ENCODE measurements at places on chromosomes 12 and 14.
A peak's percentile ranks its signal among the peaks of the same experiment; 100 is the strongest.

- no peak for DNase-seq
Observed at GRCh38 chr12:50555471-50555885, 50.7 kb downstream of the DIP2B start.

GRCh38 chr14:61491876-61492434, 170.6 kb downstream of the PRKCH start:
- DNase-seq, result no peak

DNA sequence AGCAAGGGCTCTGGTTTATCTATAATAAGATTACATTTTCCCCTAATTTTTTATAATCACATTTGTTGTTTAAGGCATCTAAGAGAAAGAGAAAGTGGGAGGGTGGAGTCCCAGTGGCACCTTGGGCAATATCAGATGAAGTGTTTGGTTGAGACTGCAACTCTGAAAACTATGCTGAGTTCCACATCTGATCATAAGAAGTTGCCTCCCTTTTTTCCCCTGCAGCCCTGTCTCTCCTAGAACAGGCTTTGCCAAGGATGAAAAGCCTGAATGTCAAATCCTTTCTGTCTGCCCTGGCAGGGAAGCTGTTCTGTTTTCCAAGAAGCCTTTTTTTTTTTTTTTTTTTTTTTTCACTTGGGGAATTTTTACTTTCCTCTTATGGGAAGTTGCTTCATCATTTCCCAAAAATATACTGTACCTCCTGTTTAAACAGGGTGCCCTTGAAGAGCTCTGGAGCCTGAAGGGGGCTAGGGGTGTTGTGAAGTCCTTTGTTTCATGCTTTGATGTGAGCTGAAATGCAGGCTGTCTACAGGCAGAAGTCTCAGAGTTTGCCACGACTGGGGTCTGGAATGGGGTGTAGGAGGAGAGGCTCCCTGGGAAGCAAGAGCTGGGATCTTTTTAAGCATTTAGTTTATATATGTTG, 71.3 kb downstream of the SUSD6 start:
- no peak for DNase-seq

DNA sequence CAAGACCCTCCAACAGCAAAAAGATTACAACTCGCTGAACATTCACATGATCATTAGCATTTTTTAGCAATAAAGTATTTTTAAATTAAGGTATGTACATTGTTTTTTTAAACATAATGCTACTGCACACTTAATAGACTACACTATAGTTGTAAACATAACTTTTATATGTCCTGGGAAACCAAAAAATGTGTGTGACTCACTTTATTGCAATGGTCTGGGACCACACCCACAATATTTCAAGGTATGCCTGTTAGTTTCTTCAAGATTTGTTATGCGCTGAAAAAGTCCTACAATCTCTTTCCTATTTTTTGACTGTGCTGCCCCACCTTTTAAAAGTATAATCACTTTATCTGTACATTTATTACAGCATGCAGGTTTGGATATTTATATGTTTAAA, 30.4 kb upstream of the PCNX4 start:
- no peak for DNase-seq

- peak; percentile 91 for DNase-seq
Observed at GRCh38 chr14:61281186-61281947, at the start of gene TMEM30B. Gene TMEM30B (minus strand): TSS chr14:61281338. CDS start chr14:61281147, 191 bp downstream.

DNA sequence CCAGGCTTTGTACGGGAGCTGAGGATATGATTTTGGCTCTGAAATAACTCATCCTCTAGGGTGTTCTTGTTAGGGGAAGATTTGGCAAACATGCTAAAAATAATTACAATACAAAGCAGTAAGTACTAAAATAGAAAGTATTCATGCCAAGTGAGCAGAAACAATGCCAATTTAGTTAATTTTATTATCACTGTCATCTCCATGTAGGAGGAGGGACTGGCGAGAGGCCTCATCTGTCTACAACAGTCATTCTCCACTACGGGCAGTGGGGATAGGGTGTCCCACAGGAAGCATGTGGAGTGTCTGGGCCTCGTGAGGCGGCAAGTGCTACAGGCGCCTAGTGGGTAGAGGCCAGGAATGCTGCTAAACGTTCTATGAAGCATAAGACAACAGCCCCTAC, 3.3 kb downstream of the ISM2 start:
- DNase-seq, result no peak

GRCh38 chr12:74889563-74890236, 319.9 kb downstream of the KCNC2 start:
- DNase-seq, result no peak

- no peak for DNase-seq
Observed at GRCh38 chr12:89432396-89432795, 80.1 kb upstream of the DUSP6 start.

DNA sequence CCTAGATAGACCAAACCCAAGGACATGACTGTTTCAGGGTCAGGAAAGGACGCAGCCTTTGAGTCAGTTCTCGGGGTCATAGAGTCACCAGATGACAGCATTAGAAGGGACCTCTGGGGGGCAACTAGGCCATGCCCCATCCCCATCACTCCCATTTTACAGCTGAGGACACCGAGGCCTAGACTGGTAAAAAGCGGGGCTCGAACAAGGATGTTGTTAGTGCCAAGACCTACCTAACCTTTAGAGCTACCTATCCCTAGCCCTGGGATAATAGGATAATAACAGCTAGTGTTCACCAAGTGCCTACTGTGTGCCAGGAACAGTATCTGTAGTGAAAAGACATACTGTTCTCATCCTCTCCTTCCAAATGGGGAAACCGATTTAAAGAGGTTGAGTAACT, 48.7 kb downstream of the PLEKHG3 start:
- DNase-seq, result no peak

GRCh38 chr14:65069874-65070413, 32.4 kb downstream of the MAX start:
- no peak for DNase-seq

DNA sequence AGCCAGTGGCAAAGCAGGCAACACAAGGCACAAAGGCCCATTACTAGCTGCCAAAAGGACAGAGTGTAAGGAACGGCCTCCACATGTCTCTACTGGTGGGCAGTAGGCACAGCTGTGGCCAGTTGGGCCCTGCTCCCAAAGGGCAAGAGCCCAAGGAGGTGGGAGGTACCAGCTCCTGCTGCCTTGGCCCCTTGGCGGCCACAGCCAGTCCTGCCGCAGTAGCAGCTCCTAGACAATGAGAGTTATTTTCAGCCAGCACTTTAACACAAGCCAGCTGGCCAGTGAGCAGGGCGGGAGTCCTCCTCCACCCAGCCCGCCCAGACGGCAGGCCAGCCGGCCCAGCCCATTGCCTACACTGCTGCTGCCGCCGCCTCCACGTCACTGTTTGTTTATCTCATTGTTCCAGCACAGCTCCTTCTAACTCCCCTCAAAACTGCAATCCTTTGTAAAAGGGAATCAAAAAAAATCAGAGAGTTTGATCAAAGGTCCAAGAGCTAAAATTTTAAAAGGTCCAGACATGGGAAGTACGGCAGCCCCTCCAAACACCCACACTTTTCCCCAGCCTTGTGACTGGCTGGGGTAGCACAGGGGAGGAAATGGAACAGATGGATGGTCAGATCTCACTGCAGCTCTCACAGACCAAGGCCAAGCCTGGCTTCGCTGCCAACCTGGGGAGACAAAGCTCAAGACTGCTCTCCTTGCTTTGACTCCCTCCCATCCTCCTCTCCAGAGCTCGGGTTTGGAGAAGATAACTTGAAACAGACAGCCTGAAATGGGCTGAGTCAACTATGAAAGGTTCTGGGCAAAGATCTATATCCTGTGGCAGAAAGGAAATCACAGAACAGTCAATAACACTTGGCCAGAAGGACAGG, 33.5 kb downstream of the FMNL3 start:
- DNase-seq, result peak; percentile 93

GRCh38 chr14:75941030-75941429, 40.8 kb downstream of the TGFB3 start:
- DNase-seq, result no peak

DNA sequence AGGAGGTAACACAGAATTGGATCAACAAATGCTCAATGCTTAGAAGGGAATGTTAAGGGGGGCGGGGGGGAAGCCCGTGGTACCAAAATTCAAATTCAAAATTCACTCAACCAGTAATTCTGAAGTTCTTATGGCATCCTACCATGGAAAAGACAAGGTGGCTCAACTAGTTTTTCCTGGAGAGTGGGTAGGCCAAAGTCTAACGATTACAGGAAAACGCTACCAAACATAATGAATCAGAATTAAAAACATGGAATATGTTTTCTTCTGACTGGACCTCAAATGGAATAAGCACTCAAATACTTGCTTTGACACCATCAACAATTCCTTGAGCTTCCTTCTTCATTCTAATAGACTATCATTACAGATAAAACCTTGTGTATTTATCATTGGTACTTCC, 2.3 kb downstream of the NACA start:
- no peak for DNase-seq

GRCh38 chr12:17284873-17285272, 678.9 kb upstream of the LMO3 start:
- DNase-seq, result no peak

GRCh38 chr14:100578552-100578951, 8.7 kb downstream of the BEGAIN start:
- no peak for DNase-seq

- no peak for DNase-seq
Observed at GRCh38 chr14:84036840-84037239, 1493.1 kb upstream of the FLRT2 start.

DNA sequence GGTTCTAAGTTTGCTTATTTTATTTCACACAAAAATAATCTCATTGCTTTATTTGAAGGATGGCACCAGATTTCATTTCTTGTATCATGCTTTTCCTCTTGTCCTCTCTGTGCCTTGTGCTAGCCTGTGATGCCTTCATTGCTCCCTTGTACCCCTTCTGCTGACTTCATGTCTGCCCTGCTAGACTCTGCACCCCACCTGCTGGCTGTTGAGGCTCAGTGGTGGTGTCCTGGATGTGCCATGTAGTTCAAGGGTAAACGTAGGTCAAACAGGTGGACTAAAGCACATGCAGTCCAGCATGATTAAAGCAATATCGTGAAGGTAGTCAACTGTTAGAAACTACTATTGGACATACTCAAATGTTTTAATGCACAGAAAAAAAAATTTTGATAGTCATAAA, 21.6 kb downstream of the MRPS35 start:
- no peak for DNase-seq

DNA sequence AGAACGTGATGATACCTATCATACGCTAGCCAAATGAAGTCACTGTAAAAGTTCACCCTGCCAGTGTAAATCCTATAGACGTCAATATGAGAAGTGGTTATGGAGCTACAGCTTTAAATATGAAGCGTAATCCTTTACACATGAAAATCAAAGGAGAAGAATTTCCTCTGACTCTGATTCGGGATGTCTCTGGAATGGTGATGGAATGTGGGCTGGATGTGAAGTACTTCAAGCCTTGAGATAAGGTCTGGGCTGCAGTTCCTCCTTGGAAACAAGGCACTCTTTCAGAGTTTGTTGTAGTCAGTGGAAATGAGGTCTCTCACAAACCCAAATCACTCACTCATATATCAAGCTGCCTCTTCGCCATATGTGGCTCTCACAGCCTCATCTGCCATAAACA, 53.1 kb upstream of the NAP1L1 start:
- no peak for DNase-seq

DNA sequence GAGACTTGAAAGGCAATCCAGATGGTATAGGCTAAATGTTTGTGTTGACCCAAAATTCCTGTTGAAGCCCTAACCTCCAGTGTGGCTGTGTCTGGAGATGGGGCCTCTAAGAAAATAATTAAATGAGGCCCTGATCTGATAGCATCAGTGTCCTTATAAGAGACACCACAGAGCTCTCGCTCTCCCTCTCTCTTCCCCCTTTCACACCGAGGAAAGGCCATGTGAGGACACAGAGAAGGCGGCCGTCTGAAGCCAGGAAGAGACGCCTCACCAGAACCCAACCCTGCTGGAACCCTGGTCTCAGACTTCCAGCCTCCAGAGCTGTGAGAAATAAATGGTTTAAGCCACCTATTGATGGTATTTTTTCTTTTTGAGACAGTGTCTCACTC, 87.5 kb downstream of the SCARB1 start:
- DNase-seq, result no peak

GRCh38 chr14:50366589-50366988, 30.1 kb downstream of the CDKL1 start:
- no peak for DNase-seq

DNA sequence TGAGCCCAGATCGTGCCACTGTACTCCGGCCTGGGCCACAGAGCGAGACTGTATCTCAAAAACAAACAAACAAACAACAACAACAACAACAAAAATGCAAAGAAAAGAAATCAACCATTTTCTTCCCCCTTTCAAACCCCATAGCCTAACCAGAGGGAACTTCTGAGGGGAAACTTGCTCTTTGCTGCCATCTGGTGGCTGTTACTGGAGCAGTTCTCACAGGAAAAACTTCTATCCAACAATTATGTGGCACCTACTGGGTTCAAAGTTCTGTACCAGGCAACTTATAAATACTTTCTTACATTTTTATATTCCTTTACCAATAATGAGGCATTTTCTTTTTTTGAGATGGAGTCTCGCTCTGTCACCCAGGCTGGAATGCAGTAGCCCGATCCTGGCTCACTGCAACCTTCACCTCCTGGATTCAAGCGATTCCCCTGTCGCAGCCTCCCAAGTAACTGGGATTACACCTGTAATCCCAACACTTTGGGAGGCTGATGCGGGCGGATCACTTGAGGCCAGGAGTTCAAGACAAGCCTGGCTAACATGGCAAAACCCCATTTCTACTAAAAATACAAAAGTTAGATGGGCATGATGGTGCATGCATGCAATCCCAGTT, 50.9 kb upstream of the BICDL1 start:
- peak; percentile 76 for DNase-seq

GRCh38 chr14:89466944-89467343, 49.9 kb upstream of the FOXN3 start:
- DNase-seq, result no peak

DNA sequence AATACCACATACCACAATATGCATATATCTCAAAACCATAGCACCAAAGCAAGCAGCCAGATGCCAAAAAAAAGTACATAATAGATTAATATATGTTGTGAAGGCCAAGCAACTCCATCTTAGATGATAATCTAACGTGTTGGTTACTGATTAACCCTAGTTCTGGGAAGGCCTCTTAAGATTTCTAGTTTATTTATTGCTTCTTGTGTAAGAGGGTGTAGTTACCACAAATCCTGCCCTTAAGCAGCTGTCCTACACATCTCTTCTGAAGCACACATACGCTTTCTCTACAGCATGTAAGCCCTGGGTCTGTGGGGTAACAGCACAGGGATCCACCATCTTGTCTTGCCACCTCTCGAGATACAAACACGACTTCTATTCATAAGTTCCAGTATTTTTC, 236.8 kb upstream of the AVPR1A start:
- DNase-seq, result no peak

DNA sequence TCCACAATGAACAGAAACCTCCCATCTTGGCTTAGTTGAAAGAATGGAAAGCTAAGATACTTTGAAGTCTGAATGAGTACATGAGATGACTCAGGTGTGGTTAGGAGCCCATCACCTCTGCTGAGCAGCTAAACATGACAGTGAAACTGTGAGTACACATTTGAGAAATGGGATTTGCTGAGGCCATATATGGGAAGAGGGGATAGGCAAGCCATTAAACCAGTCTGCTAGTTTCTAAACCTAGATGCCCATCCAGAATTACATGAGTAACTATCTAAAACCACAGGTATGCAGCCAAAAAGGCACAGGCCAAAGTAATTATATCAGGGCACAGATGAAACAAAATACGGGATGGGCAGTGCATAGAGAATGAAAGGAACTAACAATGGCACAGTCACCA, 41.2 kb downstream of the NKX2-1 start:
- no peak for DNase-seq

All from NCI-H1417 (cell line).